ENCODE measurements at places on chromosomes 16 and 17.

DNA sequence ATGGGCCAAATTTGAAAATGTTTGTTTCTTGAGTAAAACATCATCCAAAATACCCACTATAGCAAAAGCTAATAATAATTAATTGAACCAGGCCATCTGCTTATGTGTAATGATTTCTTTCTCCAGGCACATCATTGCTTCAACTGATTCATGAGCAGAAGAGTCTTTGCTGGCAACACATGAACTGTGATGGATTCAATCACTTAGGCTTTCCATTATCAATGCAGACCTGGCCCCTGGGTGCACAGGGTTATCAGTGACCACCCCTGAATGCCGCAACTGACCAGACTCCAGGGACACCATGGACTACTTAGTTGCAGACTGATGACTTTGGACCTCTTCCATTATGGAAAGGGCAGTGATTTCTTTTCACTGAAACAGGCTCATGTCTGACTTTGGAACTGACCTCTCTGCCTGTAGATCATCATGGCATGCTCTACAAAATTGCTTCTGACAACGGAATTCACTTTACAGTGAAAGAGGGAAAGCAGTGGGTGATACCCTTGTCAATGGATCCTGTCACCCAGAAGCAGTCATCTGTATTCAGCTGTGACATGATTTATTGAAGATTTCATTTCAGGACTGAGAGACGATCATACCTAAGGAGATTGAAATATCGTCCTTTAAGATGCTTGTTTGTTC is 448.8 kb downstream of the SLC39A11 start:
- DNase-seq, result no peak

- DNase-seq, result no peak
Measured at GRCh38 chr17:80382956-80383355, 32.0 kb upstream of the ENDOV start.

GRCh38 chr16:77822661-77823060 is 34.3 kb downstream of the VAT1L start:
- no peak for DNase-seq

DNA sequence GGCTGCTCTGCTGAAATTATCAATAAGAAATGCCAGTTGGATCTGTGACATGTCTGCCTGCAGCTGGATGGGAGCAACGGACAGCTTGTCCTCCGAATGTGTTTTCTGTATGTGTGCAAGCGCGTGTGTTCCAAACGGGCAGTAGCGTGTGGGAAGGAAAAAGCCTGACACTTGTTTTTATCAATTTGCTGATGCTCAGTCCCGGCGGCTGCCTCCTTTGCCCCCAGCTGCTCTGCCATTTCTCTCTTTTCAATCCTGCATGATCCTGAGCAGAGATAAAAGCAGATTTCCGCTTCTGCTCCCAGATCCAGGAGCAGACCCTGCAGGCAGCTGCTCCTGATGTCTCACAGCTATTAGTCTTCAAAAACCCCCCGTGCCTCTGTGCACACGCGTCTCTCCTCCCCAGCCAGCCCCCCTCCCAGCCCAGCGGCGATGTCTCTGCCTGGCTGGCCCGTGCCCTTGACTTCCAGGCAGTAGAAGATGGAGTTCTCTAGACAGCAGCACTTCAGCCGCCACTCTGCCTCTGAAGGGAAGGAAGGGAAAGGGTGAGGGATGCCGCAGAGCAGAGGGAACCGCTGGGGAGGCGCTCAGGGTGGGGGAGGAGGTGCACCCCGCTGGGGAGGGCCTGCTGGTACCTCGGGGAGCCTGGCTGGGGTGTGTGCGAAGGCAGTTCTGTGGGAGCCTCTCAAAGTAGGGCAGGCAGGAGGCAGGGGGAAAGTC is 4.1 kb downstream of the PRCD start:
- no peak for DNase-seq

DNA sequence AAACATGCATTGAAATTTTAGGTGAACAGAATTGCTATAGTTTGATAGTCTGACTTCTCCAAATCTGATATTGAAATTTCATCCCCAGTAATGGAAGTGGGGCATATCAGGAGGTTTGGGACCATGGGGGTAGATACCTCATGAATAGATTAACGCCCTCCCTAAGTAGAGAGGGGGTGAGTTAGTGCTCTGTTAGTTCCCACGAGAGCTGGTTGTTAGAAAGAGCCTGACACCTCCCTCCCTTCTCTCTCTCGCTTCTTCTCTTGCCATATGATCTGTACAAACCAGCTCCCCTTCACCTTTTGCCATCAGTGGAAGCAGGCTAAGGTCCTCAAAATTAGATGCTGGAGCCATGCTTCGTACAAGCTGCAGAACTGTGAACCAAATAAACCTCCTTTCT is 78.8 kb downstream of the BRIP1 start:
- no peak for DNase-seq

DNA sequence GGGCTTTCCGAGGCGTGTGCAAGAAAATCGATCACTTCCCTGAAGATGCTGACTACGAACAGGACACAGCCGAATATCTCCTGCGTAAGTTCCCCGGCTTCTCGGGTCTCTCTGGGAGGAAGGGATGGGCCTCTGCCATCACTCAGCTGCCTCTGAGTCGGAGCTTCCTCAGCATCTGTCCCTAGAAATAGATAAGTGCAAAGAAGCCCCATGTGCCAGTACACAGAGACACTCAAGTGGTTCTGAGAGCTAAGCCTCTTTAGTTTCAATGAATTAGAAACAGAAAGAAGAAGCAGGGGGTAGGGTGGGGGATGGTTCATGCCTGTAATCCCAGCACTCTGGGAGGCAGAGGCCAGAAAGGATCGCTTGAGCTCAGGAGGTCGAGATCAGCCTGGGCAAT is 90.6 kb downstream of the CACNG3 start:
- no peak for DNase-seq

GRCh38 chr17:47907932-47908562 is 12.0 kb downstream of the SP2 start:
- no peak for DNase-seq

- DNase-seq, result no peak
Measured at GRCh38 chr16:27311897-27312303, 1.9 kb upstream of the IL4R start.

GRCh38 chr17:58513267-58513964 is 1.0 kb downstream of the MTMR4 start:
- DNase-seq, result no peak

DNA sequence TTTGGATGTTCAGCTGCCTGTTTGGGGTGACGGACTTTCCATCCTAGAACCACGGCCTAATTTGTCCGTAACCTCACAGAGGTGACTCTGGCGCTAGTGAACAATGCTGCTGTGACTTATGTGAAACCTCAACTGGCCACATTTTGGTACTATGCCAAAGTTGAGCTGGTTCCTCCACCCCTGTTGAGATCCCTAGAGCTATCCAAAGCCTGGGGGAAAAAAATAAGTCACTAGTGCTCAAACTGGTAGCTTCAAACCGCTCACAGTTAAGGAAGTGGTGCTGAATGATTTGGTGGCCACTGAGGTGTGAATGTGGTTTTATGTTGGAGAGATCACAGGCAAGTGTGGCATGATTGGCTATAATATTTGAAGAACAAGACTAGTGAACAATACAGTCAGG is 11.3 kb upstream of the TUBG2 start:
- DNase-seq, result no peak

DNA sequence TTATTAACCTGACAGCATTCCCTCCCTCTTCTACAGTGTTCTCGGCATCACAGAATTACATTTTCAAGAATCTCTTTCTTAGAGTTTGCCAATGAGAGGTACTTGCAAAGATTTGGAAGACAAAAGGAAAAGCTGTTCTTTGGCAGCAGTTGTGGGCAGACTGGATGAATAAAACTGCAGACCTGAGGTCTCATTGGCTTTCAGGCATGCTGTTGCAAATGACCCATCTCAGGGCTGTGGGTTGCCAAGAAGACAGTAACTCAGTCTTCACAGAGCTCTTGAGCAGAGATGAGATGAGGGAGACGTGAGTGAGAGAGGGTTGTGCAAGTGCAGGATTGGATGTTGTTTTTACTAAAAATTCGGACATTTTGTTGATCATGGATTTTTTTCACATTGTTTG is 11.3 kb upstream of the USP31 start:
- DNase-seq, result no peak

- no peak for DNase-seq
Measured at GRCh38 chr17:51423421-51424160, 163.2 kb downstream of the UTP18 start.

DNA sequence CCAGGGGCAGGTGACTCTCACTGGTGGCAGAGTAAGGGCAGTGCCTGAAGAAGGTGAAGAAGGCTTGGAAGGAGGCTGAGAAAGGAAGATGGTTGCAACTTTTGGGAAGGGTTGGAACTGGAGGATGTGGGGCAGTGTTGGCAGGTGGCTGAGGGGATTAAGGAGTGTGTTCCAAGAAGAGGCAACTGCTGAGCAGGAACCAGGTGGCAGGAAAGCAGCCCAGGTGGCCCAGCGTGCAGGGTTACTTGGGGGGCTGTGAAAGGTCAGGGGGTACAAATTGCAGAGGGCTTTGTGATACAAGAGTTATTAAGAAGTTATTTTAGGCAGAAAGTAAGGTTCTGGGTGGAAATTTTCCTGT is 28.6 kb downstream of the WSCD1 start:
- DNase-seq, result no peak

DNA sequence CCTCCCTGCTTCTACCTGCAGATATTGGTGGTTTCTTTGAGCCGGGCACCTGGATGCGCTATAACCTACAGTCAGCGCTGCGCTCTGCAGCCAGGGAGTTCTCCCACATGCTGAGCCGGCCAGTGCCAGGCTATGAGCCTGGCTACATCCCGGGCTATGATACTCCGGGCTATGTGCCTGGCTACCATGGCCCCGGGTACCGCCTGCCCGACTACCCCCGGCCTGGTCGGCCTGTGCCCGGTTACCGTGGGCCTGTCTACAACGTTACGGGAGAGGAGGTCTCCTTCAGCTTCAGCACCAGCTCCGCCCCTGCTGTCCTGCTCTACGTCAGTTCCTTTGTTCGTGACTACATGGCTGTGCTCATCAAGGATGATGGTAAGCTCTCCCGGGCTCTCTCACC is 13.2 kb downstream of the CNTNAP1 start:
- no peak for DNase-seq

DNA sequence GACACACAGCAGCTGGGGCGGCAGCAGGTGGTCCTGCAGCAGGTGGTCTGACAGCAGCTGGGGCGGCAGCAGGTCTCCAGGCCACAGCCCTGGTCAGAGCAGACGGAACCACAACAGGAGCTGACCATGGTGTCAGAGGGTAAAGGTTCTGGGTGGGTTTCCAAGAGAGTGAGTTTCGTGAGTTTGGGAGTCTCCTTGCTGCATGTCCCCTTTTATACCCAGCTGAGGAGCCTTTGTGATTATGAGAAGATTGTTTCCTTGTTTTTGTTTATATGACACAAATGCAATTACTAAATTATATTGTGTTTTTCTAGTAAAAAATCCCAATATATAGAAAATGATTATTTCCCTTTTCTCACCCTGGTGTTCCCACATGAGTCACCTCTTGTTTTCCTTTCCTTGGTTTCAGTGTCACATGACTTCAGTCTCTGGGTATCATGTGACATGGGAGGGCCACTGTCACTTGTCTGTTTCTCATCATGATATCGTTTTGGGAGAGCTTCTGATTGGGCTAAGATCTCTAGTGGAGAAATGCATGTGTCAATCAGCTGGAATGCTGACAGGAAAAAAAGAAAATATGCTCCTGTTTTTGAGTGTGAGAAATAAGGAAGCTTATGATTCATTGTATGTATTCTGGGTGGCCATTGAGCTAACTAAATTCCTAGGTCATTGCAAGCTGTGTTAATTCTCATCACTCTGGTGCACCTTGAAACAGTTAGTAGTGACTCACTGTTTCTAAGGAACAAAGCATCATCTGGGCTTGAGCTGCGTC is at the start of gene KRTAP4-6:
KRTAP4-6 (minus strand) TSS at position 185 of the 772 bp plus-strand sequence; CDS start at position 128, 57 bp downstream.
- no peak for DNase-seq

GRCh38 chr16:70496513-70496912 is 26.8 kb downstream of the COG4 start:
- DNase-seq, result no peak

GRCh38 chr16:85556456-85557082 is 56.6 kb upstream of the GSE1 start:
- peak; percentile 17 for DNase-seq

DNA sequence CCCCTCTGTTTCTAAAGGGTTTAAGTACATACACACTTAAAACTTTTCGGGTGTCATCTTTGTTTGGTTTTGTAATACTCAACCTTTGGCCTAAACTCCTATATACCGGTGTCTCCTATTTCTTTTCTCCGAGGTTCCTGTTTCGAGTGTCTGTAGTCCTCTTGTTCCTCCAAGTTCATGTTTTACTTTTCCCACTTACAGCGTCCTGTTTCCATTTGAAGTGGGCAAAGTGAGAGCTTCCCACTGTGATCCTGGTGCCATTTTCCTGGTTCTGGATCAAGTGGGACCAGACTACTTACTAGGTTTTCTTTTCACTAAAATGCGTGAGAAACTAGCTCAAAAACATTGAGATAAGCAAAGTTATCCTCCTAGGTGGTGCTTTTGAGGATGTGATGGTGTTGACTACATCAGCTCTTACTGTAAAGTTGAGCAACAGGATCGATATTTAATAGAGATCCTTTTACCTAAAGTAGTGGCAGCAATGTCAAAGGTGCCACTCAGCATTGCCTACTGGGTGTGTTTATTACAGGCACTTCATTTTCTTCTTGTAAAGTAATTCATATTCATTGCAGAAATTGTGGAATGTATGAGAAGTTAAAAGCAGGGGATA is 1.3 kb downstream of the PSMD3 start:
- no peak for DNase-seq

DNA sequence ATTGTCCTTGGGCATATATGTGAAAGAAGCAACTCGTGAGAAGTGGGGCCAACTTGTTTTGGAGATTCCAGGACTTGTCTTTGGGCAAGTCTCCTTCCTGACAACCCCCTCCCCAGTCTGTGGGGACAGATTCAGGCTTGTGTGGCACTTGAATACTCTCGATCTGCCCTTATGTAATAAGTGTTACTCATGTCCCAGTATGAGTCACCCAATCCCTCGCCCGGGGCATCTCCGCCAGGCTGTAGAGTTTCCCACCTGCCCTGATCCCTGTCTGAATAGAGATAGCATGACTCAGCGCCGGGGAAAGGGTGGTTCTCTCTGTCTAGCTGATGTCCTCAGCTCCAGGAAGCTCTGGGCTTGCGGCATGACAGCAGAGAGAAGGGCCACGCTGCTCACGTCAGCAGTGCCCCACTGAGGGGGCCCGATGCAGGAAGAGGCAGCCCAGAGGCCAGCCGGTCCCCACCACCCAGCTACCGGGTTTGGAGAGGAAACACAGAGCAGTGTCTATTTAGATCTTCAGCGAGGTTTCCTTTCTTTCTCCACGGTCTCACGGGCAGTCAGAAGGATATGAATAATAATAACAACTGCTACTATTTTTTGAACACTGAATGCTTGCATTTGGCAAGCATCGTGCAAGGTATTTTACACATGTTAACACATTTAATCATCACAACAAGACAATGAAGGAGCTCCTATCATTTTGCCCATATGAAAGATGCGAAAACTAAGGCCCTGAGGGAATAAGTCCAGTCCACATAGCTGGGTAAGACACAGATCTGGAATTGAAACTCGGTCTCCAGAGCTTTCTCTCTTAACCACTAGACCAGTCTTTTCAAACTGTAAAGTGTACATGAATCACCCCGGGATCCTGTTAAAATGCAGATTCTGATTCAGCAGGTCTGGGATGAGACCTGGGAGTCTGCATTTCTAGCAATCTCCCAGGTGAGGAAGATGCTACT is 426.7 kb upstream of the MAF start:
- DNase-seq, result peak; percentile 2

GRCh38 chr16:48099455-48099854 is 56.3 kb downstream of the ABCC12 start:
- no peak for DNase-seq

- DNase-seq, result no peak
Measured at GRCh38 chr17:38701504-38702165, 3.4 kb upstream of the MLLT6 start.

Data from stimulated activated CD8-positive, alpha-beta memory T cell treated with anti-CD3 and anti-CD28 coated beads, Interleukin-4, amount 100 ng/mL, for 1 hour (primary cell).